ENCODE measurements at places on chromosomes 1 and 21.

- DNase-seq, result no peak
Measured at GRCh38 chr1:35037206-35037605, 5.5 kb upstream of the ZMYM6 start.

DNA sequence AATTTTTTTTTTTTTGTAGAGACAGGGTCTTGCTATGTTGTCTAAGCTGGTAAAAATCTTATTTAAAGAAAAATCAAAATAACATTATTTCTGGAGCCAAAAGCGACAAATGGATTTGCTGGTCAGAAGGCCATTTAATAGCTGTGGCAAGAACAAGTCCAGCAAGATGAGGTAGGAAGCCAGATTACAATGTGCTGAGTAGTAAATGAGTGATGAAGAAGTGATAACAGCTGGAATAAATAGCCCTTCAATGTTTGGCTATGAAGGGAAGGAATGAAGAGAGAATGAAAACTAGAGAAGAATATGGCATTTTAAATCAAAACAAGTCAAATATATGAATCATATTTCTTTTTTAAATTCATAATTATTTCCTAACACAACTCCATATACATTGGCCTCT, 34.5 kb downstream of the SYDE2 start:
- no peak for DNase-seq

DNA sequence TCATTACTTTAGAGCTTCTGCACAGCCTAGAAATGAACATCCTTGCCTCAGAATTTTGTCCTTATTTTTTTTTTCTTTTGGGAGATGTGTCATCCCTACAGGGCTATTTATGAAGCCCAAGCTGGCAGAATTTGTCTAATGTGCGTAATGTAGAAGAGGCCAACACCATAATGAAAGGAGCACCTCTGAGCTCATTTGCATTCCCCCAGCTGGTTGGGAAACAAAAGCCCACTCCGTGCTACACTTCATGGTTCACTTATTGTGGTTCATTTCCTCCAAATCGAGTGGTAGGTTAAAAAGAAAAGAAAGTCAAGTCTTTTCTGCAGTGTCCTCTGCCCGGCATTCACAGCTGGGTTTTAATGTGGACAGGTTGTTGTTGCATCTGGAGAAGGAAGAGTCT, 73.5 kb downstream of the KAZN start:
- DNase-seq, result no peak

- no peak for DNase-seq
Measured at GRCh38 chr21:35138665-35139381, 89.7 kb upstream of the RUNX1 start.

DNA sequence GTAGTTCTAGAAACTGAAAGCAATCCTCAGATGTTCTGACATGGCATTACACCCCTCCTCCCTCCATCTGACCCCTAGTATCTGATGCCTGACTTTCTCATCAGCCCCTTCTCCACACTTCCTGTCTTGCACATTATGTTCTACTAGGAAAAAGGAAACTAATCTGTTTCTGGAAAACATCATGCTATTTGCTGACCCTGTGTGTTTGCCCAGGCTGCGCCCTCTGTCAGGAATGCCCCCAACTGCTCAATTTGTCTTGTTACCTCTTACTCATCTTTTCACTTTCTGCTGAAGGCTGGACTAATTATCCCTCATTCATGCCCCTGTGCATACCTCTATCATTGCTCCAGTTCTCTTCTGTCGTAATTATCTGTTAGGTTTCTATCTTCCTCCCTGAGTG, 37.5 kb upstream of the DAB1 start:
- no peak for DNase-seq

DNA sequence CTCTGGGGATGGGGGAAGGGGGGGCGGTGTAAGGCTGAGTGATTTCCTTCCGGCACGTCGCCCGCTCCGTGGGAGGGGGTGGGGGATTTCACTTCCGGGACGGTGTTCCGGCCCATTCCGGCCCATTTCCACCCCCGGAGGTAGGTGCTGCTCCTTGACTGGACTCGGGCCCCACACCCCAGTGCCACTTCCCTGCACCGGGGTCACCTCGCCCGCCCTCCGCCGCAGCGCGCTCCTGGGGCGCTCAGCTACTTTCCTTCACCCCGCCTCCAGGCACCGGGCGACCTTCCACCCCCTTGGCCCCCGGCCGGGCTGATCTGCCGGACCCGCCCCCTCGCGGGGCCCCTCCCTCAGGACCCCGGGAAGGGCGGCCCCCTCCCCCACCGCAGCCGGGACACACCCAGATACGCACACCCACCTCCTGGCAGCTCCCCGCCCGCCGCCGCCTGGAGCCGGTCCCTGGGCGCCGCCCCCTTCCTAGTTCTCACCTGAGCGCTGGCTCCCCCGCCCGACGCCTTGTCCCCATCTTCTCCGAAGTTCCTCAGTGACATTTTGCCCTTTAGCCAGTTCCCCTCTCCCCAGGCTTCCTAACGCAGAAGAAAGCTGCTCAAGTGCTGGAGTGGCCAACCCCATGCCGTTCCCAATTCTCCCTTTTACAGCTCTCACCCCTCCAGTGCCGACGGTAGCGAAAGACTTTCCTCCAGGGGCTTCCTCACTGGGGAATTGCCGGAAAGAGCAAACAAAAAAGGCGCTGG, at the start of gene ZBTB37:
TSS of gene ZBTB37 (plus strand) at position 115 of the 755 bp plus-strand sequence. CDS start 1,846 bp downstream, outside the sequence.
- DNase-seq, result peak; percentile 64

DNA sequence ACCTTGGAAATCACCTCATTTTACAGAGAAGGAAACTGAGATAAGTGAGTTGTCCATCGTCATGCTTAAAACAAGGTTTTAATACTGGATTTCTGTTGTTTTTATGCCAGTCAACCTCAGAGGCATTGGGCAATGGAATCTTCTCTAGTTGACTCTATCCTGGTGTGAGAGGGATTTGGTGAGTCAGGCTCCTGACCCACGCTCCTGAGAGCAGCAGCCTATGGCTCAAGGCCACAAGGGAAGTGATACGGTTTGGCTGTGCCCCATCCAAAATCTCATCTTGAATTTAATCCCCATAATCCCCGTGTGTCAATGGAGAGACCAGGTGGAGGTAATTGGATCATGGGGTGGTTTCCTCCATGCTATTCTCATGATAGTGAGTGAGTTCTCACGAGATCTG, 90.1 kb downstream of the TLR5 start:
- DNase-seq, result no peak

DNA sequence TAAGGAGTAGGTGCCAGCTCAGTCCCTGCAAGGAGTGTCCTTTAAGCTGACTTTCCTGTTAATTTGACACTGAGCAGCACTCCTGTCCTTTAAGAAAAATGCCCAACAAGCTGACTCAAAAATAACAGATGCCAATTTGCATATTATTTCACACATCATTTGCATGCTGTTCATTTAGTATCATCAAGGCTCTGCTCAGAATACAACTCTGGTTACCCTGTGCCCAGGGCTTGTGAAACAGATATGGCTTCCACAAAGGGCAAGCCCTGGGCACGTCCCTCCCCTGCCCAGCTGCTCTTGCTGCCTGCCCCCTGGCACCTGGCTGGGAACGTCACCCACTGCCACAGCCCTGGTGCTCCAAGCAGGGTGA, 10.3 kb downstream of the KCNN3 start:
- DNase-seq, result no peak

DNA sequence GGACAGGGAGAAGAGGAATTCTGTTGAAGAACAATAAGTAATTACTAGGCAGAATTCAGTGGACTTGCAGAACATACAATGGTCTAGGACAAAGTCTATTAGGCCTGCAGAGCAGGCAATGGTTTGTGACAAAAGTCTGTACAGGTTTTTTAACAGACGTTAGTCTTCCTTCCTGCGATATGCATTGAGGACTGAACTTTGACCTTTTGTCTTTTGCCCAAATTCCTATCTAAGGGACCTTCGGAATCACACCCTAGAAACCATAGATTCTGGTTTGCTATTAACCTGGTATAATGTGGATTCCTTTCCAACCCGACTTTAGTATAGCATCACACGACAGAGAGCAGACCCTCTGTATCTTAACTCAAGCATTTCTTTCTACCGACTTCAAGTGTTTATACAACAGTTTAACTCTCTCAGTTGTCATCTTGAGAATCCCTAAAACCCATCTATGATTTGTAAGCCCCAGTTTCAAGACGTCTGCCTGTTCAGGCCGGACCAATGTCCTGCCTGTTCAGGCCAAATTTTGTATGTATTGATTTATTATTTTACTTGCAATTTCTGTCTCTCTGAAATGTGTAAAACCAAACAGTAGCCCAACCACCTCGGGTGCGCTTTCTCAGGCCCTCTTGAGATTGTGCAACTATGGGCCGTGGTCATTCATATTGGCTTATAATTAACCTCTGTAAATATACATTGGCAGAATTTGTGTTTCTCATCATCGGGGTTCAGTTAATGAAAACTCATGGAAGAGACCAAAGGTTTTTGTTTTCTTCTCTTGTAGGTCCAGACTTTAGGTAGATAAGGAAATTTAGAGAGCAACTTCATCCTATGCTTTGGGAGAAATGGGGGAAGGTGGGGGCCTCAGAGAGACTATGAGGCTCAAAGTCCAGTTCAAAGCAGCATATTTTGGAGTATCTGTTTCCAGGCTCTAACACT, 76.9 kb upstream of the TNFSF18 start:
- no peak for DNase-seq

DNA sequence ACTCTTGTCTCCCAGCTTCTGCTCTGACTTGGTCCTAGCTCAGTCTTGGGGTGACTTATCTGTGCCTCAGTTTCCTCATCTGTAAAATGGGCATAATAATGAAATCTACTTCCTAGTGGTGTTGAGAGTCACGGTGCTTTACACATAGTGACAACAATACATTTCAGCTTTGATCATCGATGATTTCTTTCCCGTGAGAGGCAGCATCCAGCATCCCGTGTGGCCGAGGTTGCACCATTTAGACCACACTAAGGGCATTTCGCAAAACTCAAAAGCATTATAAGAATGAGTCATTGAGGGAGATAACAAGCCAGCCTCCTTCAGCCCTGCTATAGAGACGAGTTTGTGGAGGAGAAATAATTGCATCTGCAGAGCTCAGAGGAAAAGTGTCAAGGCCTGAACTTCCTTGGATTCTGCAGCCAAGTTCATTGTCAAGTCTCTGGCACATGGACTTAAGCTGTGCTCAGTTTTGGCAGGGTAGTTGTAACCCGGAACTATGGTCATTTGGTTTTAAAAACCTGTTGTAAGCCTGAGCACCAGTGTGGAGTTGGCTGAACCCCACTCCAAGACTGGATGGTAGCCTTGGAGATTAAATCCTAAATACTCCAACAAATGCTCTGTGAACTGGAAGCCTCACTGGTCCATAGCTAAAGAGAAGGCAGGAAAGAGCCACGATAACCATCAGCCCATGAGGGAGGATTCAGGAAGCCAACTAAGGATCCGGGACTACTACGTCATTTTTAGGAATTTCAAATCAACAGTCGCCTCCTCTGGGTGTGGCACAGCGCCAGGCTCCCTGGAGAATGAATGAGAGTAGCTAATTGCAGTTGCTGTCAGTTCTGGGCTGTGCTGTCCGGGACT, 64.2 kb downstream of the TCP10L start:
- DNase-seq, result no peak

DNA sequence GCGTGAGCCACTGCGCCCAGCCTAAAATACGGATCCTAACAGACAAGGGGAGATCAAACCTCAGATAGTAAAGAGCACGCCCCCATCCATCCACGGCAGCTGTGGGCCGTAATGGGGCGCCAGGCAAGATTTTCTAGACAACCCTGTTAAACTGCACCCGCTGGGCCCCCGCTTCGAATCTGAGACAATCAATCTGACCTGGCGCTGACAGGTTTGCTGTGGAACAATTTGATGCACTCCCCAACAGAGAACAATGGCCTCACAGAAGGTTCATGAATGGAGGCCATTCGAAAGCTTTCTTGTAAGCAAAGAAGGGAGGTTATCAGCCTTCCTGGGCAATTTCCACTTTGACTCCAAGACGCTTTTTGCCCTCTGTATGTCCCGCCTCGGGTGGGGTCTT, 30.5 kb downstream of the CLSTN1 start:
- no peak for DNase-seq

DNA sequence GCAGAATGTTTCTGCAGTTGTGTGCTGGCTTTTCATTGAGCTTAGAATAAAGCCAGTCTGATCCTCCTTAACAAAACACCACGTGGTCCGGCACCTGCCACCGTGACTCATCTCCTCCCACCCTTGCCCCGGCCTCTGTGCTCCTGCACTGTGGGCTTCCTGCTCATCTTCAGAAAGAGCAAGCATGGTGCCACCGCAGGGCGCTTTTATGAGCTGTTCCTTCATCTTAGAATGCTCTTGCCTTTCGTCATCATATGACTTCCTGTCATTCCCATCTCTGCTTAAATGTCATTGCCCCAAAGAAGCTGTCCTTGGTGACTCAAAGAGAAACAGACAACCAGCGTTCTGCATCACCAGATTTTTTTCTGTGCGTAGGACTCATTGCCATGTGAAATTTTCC, 117.8 kb downstream of the HHAT start:
- DNase-seq, result no peak

DNA sequence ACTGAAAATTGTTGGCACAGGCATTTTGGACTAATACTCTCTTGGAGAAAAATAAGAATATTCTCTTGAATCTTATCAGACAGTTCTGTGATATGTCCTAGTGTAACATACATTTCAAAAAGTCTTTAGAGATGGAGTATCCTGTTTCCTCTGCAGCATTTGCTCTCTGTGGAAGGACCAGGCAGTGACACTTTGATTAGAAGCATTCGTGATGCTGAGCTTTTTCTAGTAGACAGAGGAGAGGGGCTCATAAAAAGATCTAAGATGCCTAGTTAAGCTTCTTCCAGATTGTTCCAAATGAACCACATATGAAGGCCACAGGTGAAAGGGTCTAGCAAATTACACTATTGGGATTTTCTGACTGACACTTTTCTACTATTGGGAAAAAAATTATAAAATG, 120.3 kb downstream of the C1orf21 start:
- DNase-seq, result no peak

DNA sequence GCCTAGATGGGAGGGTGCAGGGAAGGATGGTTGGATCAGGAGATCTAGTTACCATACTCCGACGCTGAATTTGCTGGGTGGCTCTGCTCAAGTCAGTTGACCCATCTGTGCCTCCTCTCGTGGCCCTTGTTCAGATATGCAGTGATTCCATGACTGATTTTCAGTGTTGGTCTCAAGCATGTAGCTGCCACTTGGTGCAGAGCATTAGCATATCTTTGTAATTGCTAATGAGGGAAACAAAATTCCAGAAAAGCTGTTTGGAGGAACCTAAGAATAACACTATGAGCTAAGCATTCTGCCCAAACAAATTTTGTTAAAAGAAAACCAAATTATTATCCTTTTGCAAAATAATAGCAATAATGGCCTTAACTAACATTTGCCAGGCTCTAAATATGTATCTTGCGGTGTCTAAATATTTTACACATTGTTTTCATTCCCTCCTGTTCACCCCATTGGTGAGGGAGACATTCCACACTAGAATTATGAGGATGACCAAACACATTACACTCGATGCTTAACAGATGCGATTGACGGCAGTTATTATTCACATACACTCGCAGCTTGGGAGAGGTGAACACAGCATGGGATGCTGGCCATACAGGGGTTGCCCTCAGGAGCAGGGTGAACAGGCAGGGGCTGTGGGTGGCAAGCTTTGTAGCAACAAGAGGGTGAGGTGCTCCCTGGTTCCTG, 69.1 kb downstream of the KCNJ15 start:
- DNase-seq, result no peak

DNA sequence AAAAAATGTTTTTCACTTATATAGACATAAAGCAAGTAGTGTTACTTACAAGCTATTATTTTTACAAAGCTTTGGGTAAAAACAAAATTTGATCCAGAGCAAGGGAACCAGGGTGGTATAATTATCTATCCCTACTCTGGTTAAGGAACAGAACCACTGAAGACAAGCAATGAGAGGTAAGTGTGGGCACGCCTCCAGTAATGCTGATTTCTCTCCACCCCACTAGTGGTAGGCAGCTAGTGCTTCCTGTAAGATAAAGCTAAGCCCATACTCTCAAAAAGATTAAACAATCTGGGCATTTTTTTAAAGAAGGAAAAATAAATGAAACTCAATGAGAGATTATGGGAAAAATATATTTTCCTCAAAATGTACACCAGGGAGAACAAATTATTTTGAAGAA, 22.1 kb downstream of the TFB2M start:
- no peak for DNase-seq
